T-cell (primary cell): ENCODE measurements at places on chromosomes 12 and 14.
A peak's percentile ranks its signal among the peaks of the same experiment; 100 is the strongest.

- H3K4me3 ChIP-seq = no peak overlapping the region
- H3K36me3 ChIP-seq = no peaks in the 10 kb centered on the region
- no peak overlapping the region for H3K27ac ChIP-seq
- H3K4me1 ChIP-seq = no peaks in the 10 kb centered on the region
- H3K27me3 ChIP-seq = peaks cover 51% of the 10 kb centered on the region
Observed at GRCh38 chr12:52395761-52396434, 10.2 kb downstream of the KRT82 start.

GRCh38 chr14:23953464-23954278 is at the start of gene DHRS4:
Gene DHRS4 (plus strand): TSS chr14:23953770. CDS start chr14:23953789, 19 bp downstream.
- H3K4me1 ChIP-seq = peaks cover 19% of the 10 kb centered on the region
- peak; percentile 76 for DNase-seq
- H3K4me3 ChIP-seq = peak within 1 kb of the TSS; percentile 77
- no peaks in the 10 kb centered on the region for H3K27me3 ChIP-seq
- H3K36me3 ChIP-seq = no peaks in the 10 kb centered on the region

- no peak overlapping the region for H3K4me3 ChIP-seq
- no peaks in the 10 kb centered on the region for H3K4me1 ChIP-seq
- no peak overlapping the region for H3K27ac ChIP-seq
- H3K36me3 ChIP-seq = no peaks in the 10 kb centered on the region
- no peak for DNase-seq
- H3K27me3 ChIP-seq = peaks cover 17% of the 10 kb centered on the region
Observed at GRCh38 chr14:21534576-21534975, 8.4 kb upstream of the SALL2 start.

DNA sequence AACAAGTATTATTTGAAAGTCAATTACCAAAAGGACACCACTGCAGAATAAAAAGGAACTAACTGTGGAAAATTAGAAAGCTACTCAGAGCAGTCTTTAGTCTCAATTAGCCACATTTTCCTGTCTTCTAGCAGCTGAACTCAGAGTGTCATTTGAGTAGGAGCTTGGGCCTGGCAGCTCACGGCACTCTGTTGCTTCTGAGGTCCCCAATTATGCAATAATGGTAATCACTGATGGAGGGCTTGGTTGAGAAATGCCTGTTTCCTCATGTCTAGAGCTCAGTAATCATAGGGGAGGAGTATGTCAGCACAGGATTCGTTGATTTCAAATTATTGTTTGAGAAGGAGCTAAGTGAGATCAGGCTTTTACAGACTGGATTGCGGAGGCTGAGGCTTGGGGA is 108.6 kb downstream of the VRK1 start:
- no peak overlapping the region for H3K27ac ChIP-seq
- H3K27me3 ChIP-seq = no peaks in the 10 kb centered on the region
- DNase-seq = no peak

- DNase-seq = no peak
- H3K27ac ChIP-seq = no peak overlapping the region
- H3K27me3 ChIP-seq = no peaks in the 10 kb centered on the region
- no peaks in the 10 kb centered on the region for H3K4me1 ChIP-seq
- no peaks in the 10 kb centered on the region for H3K36me3 ChIP-seq
Observed at GRCh38 chr14:78448164-78449094, 278.3 kb downstream of the NRXN3 start.

- H3K27me3 ChIP-seq = no peaks in the 10 kb centered on the region
- no peak overlapping the region for H3K27ac ChIP-seq
- no peaks in the 10 kb centered on the region for H3K36me3 ChIP-seq
- H3K4me3 ChIP-seq = no peak overlapping the region
- H3K4me1 ChIP-seq = no peaks in the 10 kb centered on the region
Observed at GRCh38 chr12:80792861-80793260, 76.1 kb downstream of the MYF5 start.

- no peak for DNase-seq
- H3K4me3 ChIP-seq = peak overlapping the region; percentile 75
- peak overlapping the region; percentile 91 for H3K27ac ChIP-seq
- H3K36me3 ChIP-seq = no peaks in the 10 kb centered on the region
Observed at GRCh38 chr12:56688846-56689109, 694 bp upstream of the PTGES3 start.

- no peak overlapping the region for H3K27ac ChIP-seq
- peak; percentile 15 for DNase-seq
- H3K4me1 ChIP-seq = peaks cover 2% of the 10 kb centered on the region
- no peaks in the 10 kb centered on the region for H3K36me3 ChIP-seq
- H3K4me3 ChIP-seq = peak overlapping the region; percentile 68
Observed at GRCh38 chr14:60327447-60328331, 78.7 kb downstream of the PPM1A start.

DNA sequence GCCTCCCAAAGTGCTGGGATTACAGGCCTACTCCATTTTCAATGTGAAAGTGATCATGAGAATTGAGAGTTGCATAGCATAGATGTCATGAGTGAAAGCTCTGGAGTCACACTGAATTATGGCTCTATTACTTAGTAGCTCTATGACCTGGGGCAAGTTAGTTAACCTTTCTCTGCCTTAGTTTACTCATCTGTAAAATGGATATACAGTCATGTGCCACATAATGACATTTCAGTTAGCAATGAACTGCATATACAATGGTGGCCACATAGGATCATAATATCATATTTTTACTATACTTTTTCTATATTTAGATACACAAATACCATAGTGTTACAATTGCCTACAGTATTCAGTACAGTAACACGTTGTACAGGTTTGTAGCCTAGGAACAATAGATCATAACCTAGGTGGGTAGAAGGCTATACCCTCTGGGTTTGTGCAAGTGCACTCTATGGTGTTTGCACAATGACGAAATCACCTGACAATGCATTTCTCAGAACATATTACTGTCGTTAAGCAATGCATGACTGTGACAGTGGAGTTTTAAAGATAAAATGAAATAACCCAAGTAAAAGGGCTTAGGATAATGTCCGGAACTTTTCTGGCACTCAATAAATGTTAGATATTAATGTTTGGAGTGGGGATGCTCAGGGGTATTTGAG is 53.1 kb downstream of the ZFYVE26 start:
- H3K36me3 ChIP-seq = peaks cover 79% of the 10 kb centered on the region
- no peak overlapping the region for H3K4me3 ChIP-seq
- no peak for DNase-seq
- H3K27me3 ChIP-seq = no peaks in the 10 kb centered on the region
- no peak overlapping the region for H3K27ac ChIP-seq

DNA sequence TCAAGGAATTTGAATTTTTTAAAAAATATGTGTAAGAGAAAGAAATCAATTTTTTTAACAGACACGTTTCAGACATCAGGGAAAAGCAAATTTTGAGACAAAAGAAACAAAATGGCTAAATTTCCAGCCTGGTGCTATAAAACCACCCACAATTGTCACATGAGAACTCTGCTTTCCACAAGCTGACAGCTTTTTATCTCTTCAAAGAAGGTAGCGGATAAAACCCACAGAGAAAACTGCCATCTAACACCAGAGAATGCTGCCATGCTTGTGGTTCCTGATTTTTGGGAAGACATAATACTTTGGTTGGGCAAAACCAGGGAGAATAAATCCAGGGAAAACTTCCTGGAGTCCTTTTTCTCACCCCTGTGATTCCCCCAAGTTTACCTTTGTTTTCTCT is 10.3 kb upstream of the ITPR2 start:
- no peak for DNase-seq
- no peaks in the 10 kb centered on the region for H3K36me3 ChIP-seq
- no peak overlapping the region for H3K27ac ChIP-seq
- H3K4me3 ChIP-seq = no peak overlapping the region

DNA sequence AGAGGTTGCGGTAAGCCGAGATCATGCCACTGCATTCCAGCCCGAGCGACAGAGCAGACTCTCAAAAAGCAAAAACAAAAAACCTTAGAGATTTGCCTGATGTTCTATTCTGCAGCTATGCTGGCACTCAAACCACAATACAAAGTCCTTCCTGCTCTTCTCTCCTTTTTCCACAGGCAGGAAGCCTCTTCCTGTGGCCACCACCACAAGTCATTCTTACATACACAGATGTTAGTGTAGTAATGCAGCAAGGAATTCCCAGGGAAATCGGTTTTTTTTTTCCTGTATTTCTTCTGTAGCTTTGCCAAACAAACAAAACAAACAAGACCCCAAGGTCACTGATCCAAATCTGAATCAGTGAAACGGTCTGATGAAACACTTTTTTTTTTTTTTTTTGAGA is 104.3 kb downstream of the FIGNL2 start:
- H3K27me3 ChIP-seq = peaks cover 8% of the 10 kb centered on the region
- H3K27ac ChIP-seq = no peak overlapping the region
- no peak overlapping the region for H3K4me3 ChIP-seq
- no peak for DNase-seq

GRCh38 chr12:14418451-14418890 is 53.0 kb downstream of the ATF7IP start:
- H3K27ac ChIP-seq = peak overlapping the region; percentile 77
- no peak for DNase-seq
- no peaks in the 10 kb centered on the region for H3K27me3 ChIP-seq
- H3K4me3 ChIP-seq = no peak overlapping the region

- no peaks in the 10 kb centered on the region for H3K36me3 ChIP-seq
- H3K4me3 ChIP-seq = no peak overlapping the region
- H3K27me3 ChIP-seq = no peaks in the 10 kb centered on the region
- no peak for DNase-seq
- H3K27ac ChIP-seq = no peak overlapping the region
Observed at GRCh38 chr12:100652488-100652887, 79.0 kb downstream of the GAS2L3 start.

GRCh38 chr14:103057028-103057371 is 349 bp downstream of the CDC42BPB start:
- no peak overlapping the region for H3K27ac ChIP-seq
- DNase-seq = no peak
- H3K36me3 ChIP-seq = no peaks in the 10 kb centered on the region
- H3K4me1 ChIP-seq = peaks cover 2% of the 10 kb centered on the region
- H3K27me3 ChIP-seq = peaks cover 14% of the 10 kb centered on the region

- H3K36me3 ChIP-seq = peaks cover 36% of the 10 kb centered on the region
- no peak overlapping the region for H3K4me3 ChIP-seq
- no peaks in the 10 kb centered on the region for H3K27me3 ChIP-seq
- no peak overlapping the region for H3K27ac ChIP-seq
- no peaks in the 10 kb centered on the region for H3K4me1 ChIP-seq
- no peak for DNase-seq
Observed at GRCh38 chr12:122306407-122306806, 40.1 kb upstream of the VPS33A start.

DNA sequence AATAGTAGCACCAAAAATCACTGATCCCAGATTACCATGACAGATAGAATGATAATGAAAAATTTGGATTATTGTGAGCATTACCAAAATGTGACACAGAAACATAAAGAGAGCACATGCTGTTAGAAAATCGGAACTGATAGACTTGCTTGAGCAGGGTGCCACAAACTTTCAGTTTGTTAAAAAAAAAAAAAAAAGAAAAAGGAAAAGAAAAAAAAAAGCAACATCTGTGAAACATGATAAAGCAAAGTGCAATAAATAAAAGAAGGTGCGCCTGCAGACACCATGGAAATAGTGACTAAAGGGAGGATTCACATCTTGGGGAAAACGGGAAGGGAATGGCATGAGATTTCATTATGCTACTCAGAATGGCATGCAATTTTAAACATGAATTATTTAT is 6.6 kb upstream of the PARP11 start:
- H3K4me1 ChIP-seq = peaks cover 4% of the 10 kb centered on the region
- no peaks in the 10 kb centered on the region for H3K36me3 ChIP-seq
- no peak for DNase-seq

DNA sequence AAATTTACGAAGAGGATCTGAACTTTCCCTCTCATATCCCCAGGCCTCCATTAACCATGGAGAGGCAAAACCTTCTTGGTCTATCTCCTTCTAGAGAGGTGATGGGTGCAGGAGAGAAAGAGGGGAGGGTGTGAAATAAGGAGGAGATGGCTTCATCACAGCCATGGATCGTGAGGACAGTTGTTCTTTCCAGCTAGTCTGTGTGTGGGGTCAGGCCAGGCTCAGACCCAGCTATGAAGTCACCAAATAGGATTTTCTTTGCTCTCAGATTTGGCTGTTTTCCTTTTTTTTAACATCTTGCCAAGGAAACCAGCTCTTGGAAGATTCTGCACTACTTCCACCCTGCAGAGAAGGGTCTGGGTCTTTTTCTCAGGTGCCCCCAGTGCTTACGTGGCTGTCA is 64.9 kb upstream of the FAM181A start:
- H3K27me3 ChIP-seq = peaks cover 26% of the 10 kb centered on the region
- no peaks in the 10 kb centered on the region for H3K4me1 ChIP-seq
- no peak for DNase-seq
- no peaks in the 10 kb centered on the region for H3K36me3 ChIP-seq
- no peak overlapping the region for H3K4me3 ChIP-seq

GRCh38 chr12:106744600-106744999 is 29.9 kb upstream of the RIC8B start:
- peaks cover 25% of the 10 kb centered on the region for H3K4me1 ChIP-seq
- no peak overlapping the region for H3K4me3 ChIP-seq
- H3K27ac ChIP-seq = no peak overlapping the region
- peaks cover 5% of the 10 kb centered on the region for H3K27me3 ChIP-seq
- H3K36me3 ChIP-seq = no peaks in the 10 kb centered on the region
- DNase-seq = no peak

DNA sequence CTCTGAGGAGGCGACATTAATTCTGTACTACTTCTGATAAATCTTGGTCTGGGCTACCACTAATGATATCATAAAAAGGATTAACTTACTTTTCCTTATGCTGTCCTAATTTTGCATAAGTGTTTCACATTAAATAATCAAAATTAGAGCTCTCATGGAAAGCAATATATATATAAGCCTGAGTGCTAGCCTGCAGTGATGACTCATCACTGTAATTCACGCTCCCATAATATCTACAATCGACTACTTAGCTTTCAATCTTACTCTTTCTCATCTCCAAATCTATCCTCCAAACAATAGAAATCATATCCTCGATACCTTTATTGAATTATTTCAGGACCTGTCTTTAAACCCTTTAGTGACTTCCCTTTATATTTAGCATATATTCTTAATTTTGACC is 701.3 kb downstream of the RERGL start:
- no peak overlapping the region for H3K27ac ChIP-seq
- H3K36me3 ChIP-seq = no peaks in the 10 kb centered on the region
- H3K4me1 ChIP-seq = no peaks in the 10 kb centered on the region
- H3K4me3 ChIP-seq = no peak overlapping the region
- no peak for DNase-seq

DNA sequence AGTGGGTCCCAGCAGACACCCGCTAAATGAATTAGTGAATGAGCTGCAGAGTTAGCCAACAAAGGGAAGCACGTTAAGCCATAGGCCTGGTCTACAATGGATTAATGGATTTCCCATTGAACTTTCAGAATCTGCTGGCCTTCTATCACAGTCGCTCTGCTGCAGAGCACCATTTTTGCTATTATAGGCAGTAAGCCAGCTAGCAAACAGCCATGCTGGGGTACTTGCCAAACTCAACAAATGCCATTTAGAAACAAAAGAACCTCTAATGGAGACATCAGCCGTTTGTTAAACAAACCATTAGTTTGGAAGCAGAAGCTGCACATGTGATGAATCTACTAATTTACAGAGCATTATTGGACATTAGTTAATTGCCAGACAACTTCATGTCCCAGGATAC is 181.1 kb upstream of the STXBP6 start:
- no peak for DNase-seq
- peaks cover 3% of the 10 kb centered on the region for H3K27me3 ChIP-seq
- no peaks in the 10 kb centered on the region for H3K36me3 ChIP-seq
- H3K27ac ChIP-seq = no peak overlapping the region
- no peaks in the 10 kb centered on the region for H3K4me1 ChIP-seq
